ENCODE measurements at places on chromosomes 13 and 19.

- DNase-seq = no peak
Measured at GRCh38 chr19:41434450-41434849, 5.3 kb downstream of the DMAC2 start.

GRCh38 chr13:95524264-95524901, 28.1 kb upstream of the CLDN10 start:
- no peak for DNase-seq

GRCh38 chr13:113564331-113565023, 20.1 kb upstream of the TFDP1 start:
- DNase-seq = no peak

GRCh38 chr13:65460136-65460535, 1770.0 kb downstream of the PCDH9 start:
- DNase-seq = no peak

DNA sequence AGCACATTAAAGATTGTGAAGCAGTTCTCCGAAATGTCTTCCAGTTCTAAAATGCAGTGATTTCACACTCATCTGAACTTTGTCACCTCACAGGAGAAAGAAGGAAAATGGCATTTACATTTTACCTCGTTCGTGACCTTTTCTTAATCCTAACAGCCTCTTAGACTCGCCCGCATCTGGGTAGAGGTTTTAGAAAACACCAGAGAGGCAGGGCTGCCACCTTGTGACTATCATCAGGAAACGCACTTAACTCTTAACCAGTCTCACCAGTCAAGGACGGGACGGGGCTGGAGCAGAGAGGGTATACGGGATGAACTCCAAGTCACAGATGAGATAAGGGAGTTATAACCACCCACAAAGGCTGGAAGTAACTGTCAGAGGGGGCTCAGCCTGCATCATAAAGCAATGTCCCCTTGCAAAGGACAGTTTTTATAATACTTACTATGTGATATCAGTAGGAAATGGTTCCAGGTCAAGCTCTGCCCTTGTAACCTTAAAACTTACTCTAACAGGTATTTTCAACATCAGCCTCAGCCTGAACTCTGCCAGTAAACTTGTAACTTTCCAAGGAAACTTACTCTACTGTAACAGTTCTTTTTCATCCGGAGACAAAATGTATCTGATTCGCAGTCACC, 8.6 kb upstream of the CEACAM6 start:
- DNase-seq = no peak

- DNase-seq = peak; percentile 57
Measured at GRCh38 chr19:18282021-18282787, 782 bp upstream of the JUND start.

GRCh38 chr13:94188201-94188854, 291.2 kb downstream of the DCT start:
- no peak for DNase-seq

GRCh38 chr19:5268801-5269200, 71.8 kb downstream of the PTPRS start:
- no peak for DNase-seq

DNA sequence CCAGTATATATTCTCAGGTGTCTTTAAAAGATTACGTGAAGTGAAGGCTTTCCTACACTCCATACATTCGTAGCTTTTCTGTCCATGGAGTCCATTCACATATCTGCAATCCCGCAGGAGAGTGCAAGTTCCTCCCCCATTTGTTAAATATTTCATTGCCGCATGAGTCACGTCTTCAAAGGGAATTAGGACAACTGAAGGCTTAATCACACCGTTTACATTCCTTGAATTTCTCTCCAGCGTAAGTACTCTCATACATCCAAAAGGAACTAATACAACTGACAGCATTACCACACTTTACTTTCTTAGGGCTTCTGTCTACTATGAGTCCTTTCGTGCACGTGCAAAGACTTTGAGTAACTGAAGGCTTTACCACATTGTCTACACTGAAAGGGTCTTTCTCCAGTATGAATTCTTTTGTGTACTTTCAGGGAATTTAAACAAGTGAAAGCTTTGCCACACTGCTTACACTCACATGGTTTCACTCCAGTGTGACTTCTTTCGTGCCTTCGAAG, 29.0 kb upstream of the ZNF564 start:
- DNase-seq = no peak

DNA sequence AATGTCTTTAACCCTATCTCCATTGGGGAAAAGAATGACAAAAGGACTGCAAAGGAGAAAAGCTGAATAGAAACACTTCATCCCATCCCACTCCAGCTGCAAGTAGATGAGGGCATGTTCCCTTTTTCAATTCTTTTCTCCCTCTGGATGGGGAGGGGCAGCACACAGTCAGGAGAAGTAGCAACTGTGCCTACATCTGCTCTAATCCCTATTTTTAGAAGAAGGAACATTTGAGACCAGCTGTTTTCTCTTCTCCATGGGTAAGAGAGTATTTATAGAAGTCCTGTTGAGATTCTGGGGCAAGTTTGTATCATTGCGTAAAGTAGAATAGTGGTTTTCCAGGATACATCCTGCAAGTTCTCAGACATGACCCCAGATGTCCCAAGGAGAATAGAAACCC, 9.3 kb upstream of the GTF3A start:
- no peak for DNase-seq

DNA sequence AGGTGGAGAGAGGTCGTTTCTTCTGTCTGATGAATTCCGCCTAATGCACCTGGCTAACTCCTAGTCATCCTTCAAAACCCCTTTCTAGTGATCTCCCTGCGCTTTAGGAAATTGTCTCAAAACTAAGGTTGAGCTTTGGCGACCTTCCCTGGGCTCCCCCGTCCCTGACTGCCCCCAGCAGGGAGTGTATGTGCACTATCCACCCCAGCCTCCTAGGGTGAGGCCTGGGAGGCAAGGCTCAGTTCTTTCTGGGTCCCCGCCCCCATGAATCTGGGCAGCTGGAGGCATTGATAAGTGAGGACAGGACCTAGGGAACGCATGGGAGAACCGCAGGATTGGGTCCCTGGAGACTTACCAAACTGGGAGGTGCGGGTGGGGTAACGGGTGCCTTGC, 378 bp downstream of the TLE6 start:
- DNase-seq = no peak

DNA sequence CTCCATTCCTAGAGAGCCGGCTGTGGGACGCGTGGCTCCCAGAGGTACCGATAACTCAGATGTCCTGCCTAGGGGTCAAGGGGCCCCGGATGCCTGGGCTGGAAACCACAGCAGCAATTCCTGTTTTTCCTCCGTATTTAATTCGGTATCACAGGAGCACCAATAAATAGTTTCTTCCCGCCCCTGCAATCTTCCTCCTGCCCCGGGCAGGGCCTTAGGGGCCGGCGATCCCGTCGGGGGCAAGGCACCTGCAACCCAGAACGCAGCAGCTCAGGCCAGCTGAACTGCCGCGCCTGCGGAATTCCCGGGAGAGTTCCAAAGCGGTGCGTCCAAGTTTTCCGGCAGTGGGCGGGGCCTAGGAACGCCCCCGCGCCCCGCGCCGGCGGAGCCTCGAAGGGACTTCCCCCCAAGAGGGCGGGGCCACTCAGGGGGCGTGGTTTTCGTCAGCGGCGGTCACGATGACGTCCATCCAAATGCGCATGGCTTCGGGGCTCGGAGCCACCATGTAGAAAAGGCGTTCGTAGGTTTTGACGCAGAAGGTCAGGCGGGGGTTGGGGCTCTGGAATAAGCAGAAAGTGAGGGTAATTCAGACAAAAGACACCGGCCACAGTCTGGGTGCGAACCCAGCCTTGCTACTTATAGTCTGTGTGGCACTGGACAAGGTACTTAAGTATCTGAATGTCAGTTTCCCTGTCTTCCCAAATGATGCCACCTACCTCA, 9.7 kb upstream of the LYPD3 start:
- peak; percentile 83 for DNase-seq

DNA sequence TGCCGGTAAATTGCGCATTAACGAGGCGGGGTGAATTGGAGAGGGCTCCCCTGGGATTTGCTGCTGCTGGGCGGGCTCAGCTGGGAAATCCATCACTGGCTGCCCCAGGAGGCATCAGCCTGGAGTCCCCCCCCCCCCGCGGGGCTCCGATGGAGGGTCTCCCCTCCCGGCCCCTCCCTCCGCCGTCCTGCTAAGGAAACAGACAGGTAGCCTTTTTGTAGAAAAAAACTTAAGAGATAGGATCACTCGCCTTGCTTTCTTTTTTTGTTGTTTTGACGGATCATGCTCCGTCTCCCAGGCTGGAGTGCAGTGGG, 6.8 kb downstream of the TLE6 start:
- no peak for DNase-seq

DNA sequence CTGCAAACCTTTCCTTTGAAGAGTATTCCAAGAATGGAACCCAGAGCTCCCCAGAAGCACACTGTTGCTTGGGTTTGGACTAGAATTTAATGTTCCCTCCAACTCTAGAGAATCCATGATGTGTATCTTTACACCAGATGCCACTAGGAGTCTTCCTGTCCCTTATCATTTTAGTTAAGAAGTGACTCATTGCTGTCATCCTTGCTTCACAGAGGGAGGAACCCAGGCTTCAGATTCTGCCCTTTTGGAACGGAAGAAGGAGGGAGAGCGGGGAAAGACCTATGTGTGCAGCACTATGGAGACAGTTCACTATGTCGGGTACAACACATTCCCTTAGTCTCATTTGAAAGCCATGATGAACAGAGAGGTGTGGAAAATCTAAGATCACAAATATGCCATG, 2.1 kb upstream of the ATP12A start:
- DNase-seq = no peak

DNA sequence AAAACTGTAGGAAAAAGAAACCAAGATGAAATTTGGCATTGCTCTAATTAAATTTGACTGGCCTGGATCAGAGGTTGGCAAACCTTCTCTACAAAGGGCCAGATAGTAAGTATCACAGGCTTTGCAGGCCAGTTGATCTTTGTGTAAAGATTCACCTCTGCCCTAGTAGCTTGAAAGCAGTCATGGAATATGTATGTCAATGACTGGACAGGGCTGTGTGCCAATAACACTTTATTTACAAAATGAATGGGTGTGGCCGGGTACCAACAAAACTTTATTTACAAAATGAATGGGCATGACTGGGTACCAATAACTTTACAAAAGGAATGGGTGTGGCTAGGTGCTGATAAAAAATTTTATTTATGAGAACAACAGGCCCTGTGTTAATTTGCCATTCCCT, 20.0 kb downstream of the SIN3B start:
- no peak for DNase-seq

DNA sequence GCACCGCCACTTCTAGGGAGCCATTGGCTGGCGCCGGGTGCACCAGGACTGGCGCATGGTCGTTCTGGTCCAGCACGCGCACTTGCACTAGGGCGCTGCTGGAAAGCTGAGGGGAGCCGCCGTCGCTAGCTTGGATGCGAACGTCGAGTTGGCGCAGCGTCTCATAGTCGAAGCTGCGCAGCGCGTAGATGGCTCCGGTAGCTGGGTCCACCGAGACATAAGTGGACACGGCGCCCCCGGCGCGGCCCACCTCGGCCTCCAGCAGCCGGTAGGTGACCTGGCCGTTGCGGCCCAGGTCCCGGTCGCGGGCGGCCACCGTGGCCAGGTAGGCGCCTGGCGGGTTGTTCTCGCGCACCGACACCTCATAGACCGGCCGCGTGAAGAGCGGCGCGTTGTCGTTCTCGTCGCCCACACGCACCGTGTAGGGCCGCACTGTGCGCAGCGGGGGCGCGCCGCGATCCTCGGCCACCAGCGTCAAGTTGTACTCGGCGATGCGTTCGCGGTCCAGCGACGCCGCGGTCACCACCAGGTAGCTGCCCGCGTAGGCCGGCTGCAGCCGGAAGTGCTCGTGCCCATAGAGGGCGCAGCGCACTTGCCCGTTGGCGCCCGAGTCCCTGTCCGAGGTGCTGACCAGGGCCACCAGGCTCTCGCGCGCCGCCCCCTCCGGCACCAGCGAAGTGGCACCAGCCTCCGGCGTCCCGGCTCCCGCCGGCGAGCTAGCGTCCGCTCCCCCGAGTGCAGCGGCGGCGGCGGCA, 1.7 kb downstream of the PCDH8 start:
- DNase-seq = peak; percentile 45

DNA sequence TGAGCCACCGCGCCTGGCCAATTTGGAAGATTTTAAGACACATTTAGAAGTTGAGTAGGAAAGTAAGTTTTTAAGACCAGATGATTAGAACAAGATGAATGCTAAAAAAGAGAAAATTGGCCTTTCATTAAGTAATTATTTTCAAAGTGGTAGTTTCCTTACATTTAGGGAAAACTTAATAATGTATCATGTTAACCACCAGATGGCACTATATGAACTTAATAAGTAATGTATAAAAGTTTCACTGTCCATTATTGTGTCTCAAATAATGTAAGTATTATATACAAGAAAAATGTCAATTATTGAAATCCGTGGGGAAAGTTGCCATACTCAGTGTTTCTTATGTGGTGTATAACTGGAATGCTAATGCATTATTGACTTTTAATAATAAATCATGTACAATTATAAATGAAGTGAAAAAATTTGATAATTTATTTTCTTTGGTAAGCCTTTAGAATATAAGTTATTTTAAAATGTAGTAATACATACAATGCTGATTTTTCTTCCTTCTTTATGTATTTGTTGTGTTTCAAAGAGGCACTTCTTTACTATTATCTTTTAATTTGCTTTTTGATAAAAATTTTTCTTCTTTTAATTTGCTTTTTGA, 29.2 kb downstream of the COG6 start:
- no peak for DNase-seq

DNA sequence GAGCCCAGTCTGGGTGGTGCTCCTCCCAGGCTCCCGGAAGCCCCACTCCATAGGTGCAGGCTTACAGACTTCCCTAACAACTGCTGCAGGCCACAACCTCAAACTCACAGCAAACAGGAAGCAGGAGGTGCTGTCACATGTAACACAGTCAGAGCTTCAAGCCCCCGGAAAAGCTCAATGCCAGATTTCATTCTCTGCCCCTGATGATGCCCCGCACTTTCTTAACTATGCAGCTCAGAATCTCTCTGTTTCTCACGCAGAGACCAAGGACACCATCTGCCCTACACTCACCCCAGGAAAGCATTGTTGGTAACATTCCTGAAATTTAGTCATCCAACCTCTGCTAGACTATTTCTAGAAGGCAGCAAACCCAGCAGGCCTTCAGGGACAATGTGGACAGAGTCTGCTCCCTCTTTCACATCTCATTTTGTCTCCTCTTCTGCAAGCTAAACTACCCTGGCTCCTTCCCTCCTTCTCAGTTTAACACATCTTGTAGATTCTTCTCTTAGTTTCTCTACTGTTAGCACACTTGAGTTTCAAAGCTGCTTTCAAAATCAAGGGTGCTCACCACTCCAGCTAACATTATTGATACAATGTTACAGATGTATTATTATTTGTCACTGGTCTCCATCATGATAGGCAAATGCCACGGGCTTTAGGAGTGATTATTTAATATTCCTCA, 162.5 kb downstream of the KCTD12 start:
- no peak for DNase-seq

- no peak for DNase-seq
Measured at GRCh38 chr13:76016799-76017400, 380.8 kb downstream of the LMO7 start.

- DNase-seq = peak; percentile 98
Measured at GRCh38 chr19:36054733-36055686, at the start of gene WDR62. WDR62 (plus strand) TSS chr19:36054897; CDS start chr19:36054972, 75 bp downstream.

GRCh38 chr19:15299568-15300409, 32.5 kb downstream of the BRD4 start:
- no peak for DNase-seq

GRCh38 chr13:37070956-37071355, 11.5 kb upstream of the SUPT20H start:
- DNase-seq = no peak

GRCh38 chr13:66974174-66974573, 256.0 kb downstream of the PCDH9 start:
- DNase-seq = no peak

GRCh38 chr19:10432736-10433130, 12.4 kb downstream of the PDE4A start:
- no peak for DNase-seq

GRCh38 chr19:14402332-14403144, 16.6 kb downstream of the DDX39A start:
- DNase-seq = no peak
